EH (cell line): ENCODE measurements at places on chromosomes 16 and 17.

DNA sequence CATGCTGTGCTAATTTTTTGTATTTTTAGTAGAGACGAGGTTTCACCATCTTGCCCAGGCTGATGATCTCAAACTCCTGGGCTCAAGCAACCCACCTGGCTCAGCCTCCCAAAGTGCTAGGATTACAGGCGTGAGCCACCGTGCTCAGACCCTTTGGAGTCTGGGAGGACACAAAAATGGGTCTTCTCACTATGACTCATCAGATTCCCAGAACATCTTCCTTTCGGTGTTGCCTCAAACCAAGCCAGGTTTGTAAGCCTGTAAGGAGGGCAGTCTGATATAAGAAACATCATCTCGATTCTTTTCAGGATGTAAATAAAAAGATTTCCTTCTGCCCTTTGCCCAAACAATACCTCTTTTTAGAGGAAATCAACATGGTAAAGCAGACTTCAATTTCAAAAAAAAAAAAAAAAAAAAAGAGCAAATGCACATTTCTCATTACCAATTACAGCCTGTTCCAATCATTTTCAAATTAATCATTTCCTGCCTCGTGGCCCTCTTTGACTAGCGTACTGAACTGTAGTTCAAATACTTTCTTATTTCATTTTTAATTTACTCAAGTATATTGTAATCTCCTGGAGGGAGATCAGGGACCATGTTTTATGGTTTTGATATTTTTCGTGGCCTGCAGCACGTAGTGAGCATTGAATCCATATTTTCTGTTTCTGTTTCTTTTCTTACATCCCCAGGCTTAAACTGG, 409.6 kb downstream of the GRIN2A start:
- no peak for DNase-seq

GRCh38 chr17:61160204-61160603, 239.4 kb upstream of the TBX2 start:
- no peak for DNase-seq

GRCh38 chr16:4407543-4408322, 8.7 kb downstream of the CORO7 start:
- DNase-seq = peak; percentile 89

DNA sequence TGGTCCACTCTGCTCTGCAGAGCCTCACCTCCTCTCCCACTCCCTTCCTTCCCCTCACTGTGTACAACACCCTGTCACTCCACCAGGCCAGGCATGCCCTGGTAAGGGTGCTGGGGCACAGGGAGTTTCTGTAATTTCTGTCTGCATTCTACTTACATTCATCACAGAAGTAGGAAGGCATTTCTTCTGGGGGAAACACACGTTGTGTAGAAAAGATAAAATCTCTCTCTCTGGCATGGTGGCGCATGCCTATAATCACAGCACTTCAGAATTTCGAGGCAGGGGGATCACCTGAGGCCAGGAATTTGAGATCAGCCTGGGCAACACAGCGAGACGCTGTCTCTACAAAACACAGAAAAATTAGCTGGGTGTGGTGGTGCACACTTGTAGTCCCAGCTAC, 27.0 kb downstream of the WNT3 start:
- no peak for DNase-seq

DNA sequence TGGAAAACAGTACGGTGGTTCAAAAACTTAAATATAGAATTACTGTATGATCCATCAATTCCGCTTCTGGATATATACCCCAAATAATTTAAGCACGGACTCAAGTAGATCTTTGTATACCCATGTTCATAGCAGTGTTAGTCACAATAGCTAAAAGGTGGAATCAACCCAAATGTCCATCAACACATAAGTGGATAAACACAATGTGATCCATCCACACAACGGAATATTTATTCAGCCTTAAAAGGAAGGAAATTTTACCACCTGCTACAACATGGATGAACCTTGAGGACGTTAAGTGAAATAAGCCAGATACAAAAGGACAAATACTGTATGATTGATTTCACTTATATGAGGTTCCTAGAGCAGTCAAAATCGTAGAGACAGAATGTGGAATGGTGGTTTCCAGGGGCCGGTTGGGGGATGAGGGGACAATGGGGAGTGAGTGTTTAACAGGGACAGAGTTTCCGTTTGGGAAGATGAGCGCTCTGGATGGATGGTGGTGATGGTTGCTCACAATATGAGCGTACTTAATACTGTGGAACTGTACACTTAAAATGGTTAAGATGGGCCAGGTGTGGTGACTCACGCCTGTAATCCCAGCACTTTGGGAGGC, 5.4 kb upstream of the RNF222 start:
- DNase-seq = no peak

- no peak for DNase-seq
Observed at GRCh38 chr16:52545898-52546266, 1.1 kb downstream of the TOX3 start.

GRCh38 chr16:1458977-1459341, 14.6 kb upstream of the CCDC154 start:
- DNase-seq = no peak

- no peak for DNase-seq
Observed at GRCh38 chr17:4005296-4006164, 41.3 kb upstream of the ATP2A3 start.

DNA sequence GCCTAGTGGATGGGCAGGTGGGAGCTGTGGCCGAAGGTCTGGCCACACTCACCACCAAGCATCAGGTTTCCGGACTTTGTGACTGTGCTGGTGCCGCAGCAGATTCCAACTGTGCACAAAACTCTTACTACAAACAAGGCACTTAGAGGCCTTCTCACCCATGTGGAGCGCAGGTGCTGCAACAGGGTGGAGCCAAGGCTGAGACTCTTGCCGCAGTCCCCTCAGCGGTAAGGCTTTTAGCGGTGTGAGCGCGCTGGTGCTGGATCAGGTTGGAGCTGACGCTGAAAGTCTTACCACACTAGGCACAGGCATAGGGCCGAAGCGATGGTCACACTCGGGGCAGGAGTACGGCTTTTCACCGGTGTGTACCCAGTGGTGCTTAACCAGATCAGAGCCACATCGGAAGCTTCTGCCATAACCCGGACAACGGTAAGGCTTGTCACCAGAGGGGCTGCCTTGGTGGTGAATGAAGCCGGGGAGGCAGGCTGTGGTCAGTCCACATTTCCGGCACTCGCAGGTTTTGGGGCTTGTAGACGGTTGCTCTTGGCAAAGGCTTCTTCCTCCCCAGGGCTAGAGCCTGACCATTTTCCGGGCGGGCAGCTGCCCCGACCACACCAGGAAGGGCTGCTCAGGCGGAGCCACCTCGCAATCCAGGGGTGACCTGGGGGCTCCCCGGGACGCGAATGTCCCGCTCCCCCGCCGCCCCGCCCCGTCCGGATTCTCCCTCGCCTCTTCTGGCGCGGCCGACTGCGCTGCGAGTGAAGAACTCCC, 1.0 kb upstream of the ARMC5 start:
- DNase-seq = peak; percentile 69

GRCh38 chr17:45282683-45283644, 21.1 kb upstream of the SPATA32 start:
- peak; percentile 46 for DNase-seq

DNA sequence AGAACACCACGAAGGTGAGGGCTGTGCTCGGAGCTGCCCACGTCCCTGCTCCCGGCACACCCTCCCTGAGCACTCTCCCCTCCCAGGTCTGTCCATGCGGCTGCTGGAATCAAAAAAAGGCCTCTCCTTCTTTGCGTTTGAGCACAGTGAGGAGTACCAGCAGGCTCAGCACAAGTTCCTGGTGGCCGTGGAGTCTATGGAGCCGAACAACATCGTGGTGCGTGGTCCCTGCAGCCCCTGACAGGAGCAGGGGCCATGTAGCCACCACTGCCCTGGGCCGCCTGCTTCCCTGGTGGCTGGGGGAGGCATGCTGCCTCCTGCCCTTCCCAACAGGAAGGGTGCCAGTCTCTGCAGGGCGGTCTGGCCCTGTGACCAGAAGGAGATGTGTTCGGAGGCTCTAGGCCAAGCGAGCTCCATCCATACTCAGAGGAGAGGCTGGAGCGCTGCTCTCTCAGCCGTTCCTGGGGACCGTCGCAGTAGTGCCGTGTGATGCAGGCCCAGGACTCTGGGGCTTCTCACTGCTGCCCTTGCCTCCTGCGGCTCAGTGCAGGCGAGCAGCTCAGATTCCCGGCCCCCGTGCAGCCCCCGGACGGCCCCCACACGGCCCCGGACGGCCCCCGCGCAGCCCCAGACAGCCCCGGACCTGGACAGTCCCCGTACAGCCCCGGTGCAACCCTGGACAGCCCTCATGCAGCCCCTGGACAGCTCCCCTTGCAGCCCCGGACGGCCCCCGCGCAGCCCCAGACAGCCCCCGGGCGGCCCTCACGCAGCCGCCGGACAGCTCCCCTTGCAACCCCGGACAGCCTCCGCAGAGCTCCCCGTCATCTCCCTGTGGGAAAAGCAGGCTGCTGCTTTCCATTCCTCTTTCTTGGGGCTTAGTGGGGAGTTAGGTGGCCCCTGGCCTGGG, 20.5 kb downstream of the TCF25 start:
- no peak for DNase-seq

DNA sequence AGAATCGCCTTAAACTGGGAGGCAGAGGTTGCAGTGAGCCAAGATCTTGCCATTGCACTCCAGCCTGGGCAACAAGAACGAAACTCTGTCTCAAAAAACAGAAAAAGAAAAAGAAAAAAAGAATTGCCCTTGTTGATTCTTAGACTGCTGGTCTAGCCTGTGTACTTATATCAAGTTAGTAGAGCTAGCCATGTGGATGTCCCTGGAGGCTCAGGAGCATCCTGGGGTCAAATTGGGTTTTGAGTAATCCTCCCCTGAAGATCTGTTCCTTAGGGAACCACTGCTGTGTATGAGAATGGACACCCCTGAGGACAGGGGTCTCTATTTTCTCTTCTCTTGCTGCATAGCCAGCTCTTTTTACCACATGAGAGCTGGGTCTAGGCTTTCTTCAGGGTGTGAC, 21.5 kb downstream of the SLC7A6OS start:
- no peak for DNase-seq

DNA sequence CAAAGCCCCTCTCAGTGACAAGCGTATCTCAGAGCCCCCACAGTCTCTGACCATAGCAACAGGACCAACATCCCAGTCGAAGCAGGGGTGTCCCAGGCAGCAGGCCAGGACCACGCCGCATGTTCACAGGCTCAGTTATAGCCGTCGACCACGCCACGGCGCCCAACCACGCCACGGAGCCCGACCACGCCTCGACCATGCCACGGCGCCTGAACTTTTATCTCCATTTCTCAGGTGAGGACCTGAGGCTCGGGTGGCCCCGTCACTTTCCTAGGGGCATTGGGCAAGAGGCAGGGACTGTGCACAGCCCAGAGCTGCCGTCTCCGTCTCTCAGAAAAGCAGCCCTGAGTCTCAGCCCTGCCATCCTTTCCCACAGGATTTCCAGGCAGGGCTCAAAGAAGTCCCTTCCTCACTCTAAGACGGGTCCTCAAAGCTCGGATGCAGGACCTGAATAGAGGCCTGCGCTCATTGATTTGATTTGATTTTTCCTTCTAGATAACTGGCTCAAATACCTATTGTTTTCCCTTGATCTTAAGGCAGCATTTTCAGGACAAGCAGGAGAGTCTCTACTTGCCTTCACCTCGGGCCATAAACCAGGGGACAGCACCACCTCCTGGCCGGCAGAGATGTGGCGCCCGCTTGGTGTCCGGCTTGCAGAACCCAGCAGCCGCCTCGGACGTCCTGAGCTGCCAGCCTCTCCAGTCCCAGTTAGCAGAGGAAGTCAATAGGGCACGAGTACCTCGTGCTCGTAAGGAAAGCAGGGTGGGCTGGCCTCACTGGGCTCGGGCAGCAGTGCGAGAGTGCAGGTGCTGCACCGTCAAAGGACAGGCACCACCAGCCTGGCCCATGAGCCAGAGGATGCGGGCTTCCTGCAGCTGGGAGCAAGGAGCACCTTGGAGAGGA, 38.8 kb downstream of the C16orf95 start:
- DNase-seq = peak; percentile 81

DNA sequence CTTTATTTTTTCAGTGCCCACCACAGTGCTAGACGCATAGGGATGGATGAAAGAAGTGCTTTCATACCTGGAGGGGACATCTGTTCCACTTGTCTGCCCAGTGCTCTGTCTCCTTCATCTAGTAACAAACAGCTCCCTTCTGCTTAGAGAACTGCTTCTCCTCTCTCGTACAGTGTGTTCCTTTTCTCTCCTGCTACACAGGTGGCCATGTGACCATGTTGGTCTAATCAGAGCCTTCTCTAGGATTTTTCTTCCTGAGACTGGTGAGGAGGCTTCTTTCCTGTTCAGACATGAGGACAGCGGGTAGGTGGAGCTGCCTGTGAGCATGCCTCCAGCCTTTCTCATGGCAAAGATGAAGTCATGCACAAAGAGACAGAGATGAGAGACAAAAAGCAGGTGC, 182.7 kb downstream of the TMEM132E start:
- DNase-seq = no peak

- no peak for DNase-seq
Observed at GRCh38 chr16:67529582-67530012, 968 bp downstream of the RIPOR1 start.

DNA sequence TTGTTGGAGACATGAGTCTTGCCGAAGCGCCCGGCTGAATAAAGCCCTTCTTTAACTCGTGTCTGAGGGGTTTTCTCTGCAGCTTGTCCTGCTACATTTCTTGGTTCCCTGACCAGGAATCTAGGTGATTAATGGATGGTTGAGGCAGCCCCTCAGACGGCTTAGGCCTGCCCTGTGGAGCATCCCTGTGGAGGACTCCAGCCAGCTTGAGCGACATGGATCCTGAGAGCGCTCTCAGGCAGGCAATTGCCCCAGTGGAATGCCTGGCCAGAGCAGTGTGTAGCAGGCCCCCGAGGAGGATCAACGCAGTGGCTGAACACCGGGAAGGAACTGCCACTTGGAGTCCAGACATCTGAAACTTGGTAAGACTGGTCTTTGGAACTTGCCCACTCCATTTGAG, 17.3 kb upstream of the ENDOV start:
- no peak for DNase-seq

DNA sequence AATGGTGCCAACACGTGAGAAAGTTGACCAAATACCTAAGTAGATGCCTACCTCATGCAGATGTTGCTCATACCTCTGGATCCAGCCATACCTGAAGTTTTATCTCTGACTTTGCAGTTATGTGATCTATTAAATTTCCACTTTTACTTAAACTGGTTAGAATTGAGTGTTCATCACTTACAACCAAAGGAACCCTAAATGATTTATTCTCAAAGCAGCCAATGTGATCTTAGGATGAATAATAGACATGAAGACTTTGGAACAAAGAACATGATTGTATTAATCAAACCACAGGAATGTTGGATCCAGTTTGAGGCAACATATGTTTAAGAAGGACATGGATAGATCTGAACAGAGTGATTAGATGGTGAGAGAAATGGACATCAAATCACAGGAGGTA, 68.7 kb downstream of the IRX6 start:
- DNase-seq = no peak

GRCh38 chr17:57852955-57853328, 3.1 kb upstream of the MRPS23 start:
- no peak for DNase-seq

DNA sequence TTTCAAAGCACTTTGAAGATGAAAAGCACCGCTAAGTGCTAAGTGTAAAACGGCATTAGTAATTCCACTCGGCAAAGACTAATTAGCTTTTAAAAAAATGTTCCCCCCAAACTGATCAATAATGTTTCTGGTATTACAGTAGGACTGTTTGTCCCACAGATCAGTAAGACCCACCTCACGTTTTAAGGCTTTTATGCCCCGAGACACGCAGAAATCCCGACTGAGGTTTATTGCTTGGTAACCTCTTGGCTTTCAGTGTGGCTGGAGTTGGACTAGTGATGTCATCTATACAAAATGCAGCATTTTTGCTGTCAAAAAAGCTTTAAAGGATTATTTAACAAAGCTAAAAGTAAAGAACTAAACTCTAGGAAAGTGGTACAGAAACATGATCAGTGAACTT, 414.6 kb upstream of the PSMD7 start:
- DNase-seq = no peak

- DNase-seq = no peak
Observed at GRCh38 chr16:80060470-80060869, 459.9 kb upstream of the MAF start.
